ENCODE measurements at places on chromosomes 2 and 18.

GRCh38 chr18:60053747-60054304, 154.0 kb downstream of the PMAIP1 start:
- DNase-seq: no peak

- DNase-seq: no peak
Measured at GRCh38 chr2:71878626-71879508, 268.8 kb downstream of the CYP26B1 start.

DNA sequence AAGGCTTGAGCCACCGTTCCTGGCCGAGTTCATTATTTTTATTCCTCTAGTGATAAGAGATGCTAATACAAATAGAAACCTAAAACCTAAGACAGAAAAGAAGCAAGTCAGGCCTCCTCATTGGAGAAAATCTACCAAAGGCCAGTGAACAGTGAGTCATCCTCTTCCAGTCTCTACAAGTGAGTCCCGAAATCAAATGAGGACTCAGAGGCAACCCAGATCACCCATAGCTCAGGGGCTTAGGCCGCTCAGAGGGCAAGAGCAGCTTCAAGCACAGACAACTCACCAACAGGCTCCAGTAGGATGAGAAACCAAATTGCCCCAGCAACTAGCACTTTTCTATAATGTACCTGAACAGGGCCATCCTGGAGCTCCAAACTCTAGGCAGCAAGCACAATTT, 42.7 kb upstream of the ACMSD start:
- no peak for DNase-seq

DNA sequence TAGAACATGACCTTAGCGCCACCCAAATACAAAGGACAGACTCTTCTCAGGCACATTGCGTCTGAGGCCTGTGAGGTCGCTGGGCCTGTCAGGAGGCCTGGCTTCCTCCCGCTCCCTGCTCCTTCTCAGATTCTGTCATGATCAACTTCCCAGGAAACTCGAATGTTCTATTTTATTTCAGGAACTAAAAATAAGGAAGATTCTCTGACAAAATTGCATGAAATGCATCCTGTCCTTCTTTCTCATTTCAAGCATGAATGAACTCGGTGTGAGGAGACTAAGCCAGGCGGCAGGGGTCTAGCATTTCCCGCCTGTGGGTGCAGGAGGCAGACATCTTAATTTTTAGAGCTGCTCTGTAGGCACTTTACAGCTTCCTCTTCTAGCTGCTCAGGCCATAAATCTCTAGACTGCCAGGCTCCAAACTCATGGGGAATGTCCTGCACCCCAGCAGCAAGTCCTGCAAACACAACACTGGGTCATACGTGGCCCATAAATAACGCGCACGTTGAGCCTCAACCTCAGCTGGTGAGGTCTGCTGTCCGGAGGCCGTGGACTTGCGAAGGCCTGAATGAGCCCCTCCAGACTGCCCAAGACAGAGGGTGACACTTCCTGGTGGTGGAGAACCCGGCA, 109.7 kb upstream of the ZNF236 start:
- DNase-seq: no peak

DNA sequence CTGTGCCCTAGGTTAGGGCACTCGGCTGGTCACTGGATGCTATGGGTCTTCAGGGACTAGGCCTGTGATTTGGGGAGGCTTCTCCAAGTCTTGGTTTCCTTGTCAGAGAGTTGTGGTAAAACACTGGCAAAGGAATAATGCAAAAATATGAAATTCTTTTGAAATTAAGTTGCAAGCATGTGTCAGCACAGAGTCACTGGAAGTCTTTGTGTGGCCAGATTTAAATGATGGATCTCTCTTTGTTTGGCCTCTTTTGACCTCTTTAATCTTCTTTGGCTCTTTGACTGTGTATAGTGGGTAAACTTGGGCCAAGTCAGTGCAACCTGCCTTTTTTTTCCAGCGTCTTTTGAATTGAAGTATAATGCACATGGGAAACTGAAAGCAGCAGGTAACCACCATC, 12.1 kb downstream of the HK2 start:
- DNase-seq: no peak

GRCh38 chr2:236512902-236513435, 56.7 kb upstream of the ACKR3 start:
- no peak for DNase-seq

GRCh38 chr2:139160836-139161235, 380.6 kb upstream of the NXPH2 start:
- no peak for DNase-seq

DNA sequence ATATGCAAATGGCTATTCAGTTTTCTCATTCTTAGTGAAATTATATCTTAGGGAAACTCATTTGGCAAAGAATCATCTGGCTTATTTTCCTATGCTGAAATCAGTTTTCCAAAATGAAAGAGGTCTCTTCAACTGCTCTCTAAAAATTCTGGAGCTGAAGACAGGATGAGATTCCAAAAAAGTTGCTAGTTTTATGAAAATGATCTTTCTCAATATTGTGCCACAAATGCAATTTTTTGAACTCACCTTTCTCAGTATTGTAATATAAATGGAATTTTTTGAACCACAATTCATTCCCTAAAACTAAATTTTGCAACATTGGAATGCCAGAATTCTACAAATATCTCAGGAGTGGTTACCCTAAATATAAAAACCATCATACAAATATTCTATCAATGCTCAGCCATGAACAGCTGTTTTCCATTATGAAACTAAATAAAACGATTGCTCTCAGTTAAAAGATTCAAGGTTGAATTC, 147.7 kb upstream of the PKDCC start:
- no peak for DNase-seq

DNA sequence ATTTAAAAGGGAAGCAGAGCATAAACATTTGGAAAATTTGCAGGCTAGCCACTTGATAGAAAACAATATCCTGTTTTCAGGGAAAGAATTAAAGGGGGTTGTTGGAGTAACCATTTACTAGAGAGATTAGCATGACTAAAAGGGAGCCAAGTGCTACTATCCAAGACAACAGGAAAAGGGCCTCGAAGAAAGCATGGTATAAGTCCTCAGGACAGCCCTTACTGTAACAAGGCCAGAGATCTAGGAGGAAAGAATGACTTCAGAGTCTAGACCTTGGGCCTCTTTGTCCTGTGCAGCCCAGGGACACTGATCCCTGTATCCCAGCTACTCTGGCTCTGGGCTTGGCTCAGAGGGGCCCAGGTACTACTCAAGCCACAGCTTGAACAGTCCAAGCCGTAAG, 16.6 kb downstream of the TPO start:
- DNase-seq: no peak

- DNase-seq: no peak
Measured at GRCh38 chr2:182503886-182504285, 77.0 kb upstream of the PDE1A start.

- DNase-seq: no peak
Measured at GRCh38 chr18:75297731-75298130, 87.1 kb downstream of the TSHZ1 start.

DNA sequence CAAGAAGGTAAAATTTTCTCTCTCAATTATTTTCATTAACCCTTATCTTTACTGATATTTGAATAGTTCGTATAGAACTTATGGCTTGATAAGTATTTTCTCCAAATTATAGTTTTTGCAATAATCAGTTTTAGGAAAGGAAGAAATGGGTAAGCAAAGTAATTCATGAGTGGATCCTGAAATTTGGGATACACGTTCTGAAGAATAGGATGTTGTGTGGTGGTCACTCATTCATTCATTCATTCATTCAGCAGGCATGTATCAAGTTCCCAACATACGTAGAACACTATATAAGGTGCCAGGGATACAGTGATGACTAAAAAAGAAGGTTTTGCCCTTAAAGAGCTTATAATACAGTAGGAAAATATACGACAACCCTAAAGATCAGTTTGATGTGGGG, 95.4 kb downstream of the PTRHD1 start:
- DNase-seq: no peak

- no peak for DNase-seq
Measured at GRCh38 chr2:235963853-235964577, 204.2 kb downstream of the GBX2 start.

GRCh38 chr2:28343184-28343942, 49.3 kb upstream of the FOSL2 start:
- no peak for DNase-seq

DNA sequence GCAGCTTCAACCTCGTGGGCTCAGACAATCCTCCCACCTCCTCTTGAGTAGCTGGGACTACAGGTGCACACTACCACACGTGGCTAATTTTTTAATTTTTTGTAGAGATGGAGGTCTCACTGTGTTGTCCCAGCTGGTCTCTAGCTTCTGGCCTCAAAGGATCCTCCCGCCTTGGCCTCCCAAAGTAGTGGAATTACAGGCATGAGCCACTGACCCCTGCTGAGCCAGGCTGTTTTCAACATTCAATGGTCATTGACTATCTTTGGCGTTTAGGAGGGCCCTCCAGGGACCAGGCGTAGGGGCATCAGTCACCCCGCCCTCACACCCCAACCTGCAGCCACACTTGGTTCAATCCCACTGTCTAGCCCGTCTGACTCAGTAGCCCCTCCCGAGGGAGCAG, 5.2 kb downstream of the MZT2B start:
- no peak for DNase-seq

DNA sequence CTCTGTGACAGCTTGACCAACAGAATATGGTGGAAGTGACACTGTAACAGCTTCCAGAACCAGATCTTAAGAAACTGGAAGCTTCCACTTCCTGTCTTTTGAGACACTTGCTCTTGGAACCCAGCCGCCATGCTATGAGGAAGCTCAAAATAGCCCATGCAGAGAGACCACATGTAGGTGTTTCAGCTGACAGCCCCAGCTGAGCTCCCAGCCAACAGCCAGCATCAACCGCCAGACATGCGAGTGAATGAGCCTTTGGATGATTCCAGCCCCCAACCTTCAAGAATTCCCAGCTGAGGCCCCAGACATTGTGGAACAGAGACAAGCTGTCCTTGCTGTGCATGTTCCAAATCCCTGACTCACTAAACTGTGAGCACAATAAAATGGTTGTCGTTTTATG, 27.9 kb downstream of the ACVR1 start:
- DNase-seq: no peak

DNA sequence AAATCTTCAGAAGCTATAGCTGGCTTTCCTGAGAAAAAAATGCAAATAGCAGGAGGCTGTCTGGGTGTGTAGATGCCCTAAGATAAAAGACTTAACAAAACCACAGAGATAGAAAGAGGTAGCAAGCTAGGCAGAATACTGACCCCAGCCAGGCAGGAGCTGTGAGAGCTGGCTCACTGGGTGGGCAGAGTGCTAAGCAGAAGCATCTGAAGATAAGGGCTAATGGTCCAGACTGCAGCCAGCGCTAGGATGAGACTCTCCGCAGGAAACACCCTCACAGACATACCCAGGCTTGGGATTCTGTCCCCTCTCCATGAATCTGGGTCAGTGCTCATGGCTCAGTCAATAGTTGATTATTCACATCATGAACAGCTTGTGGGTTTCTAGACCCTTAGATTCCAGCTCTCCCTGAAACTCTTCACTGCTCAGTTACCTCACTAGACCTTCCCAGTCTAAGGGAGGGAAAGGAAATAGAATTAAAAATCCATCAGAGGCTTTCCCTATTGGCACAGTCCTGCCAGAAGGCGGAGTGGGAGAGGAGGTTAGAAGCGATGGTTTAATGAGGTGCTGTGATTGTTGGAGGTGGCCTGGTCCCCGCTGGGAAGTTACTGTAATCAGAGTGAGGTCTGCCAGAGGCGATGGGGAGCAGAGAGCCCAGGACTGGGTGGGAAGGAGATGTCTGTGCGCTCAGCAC, 21.4 kb upstream of the CCBE1 start:
- no peak for DNase-seq

- DNase-seq: no peak
Measured at GRCh38 chr2:33494877-33495641, 18.6 kb downstream of the RASGRP3 start.

GRCh38 chr2:2855297-2855696, 522.3 kb downstream of the EIPR1 start:
- no peak for DNase-seq

- peak; percentile 97 for DNase-seq
Measured at GRCh38 chr2:9423100-9423921, at the start of the genes CPSF3 and ITGB1BP1. TSS of gene CPSF3 (plus strand) at chr2:9423654. CDS start at chr2:9423774, 120 bp downstream. TSS of gene ITGB1BP1 (minus strand) at chr2:9423528. CDS start at chr2:9418697, 4,831 bp downstream.

GRCh38 chr2:167689444-167689843, 558.0 kb downstream of the STK39 start:
- no peak for DNase-seq

DNA sequence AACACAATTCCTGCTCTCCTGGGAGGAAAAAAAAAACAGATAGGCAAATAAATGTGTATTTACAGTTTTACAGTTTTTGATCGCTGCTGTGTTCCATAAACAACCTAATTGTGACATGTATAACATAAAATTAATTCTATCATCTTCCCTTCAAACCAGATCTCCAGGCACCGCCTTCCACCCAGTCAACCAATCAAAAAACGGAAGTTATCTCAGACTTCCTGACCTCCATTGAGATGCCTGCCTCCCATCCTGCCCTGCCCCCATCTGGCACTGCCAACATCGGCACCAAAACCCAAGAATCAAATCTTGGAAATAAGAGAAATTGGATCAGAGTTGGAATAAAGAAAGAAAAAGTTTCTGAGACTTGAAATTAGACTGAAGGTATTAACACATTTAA, 3.1 kb upstream of the RIOK3 start:
- DNase-seq: no peak

DNA sequence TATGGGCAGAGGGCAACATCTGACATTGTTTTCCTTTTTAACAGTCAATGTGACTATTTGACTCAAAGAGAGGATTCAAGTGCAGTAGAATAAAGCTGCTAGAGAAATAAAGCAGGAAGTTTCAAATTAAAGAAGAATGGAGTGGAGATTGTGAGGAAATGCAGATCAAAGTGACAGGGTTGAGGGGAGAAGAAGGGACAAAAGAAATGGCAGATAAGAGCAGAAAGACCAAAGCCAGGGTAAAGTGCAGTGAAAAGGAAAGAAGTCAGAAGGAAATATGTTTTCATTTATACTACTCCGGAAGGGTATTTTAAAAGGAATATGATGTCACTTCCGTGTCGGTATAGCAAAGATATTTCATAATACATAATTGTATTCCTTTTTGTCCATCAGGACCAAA, 297.5 kb upstream of the CRIM1 start:
- DNase-seq: no peak

DNA sequence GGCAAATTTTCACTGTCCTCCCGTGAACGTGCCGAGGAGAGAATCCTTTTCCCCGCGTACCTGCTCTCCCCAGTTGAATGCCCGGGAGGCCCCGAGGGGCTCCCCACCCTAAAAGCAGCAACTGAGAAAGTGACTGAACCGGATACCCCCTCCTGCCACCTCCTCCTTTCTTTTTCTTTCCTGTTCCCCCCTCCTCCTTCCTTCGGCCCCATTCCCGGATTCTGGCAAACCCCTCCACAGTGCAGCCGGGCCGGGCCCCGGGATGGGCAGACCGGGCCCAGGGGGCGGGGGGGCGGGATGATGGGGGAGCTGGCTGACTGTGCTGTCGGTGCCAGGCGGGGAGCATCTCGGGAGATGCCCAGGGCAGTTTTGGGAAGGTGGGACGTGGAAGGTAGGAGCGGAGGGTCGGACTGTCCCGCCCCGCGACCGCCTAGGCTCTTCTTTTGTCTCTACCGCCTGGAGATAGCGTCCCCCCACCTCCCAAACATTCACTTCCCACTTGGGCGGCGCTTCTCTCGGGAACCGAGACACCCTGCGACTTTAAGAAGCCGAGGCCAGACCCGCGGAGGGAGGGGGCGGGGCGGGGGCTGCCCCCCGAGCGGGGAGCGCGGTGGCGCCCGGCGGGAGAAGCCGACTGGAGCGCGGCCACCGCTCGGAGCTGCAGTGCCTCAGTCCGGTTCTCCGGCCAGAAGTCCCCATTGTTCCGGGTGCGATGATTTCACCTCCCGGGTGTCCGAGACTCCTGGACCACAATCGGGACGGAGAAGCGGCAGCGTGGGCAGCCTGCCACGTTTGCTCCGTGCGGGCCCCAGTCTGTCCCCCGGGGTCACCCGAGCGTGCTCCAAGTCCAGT, 8.2 kb downstream of the DLX2 start:
- no peak for DNase-seq
